ENCODE measurements at places on chromosomes 6 and 20.
A peak's percentile ranks its signal among the peaks of the same experiment; 100 is the strongest.

DNA sequence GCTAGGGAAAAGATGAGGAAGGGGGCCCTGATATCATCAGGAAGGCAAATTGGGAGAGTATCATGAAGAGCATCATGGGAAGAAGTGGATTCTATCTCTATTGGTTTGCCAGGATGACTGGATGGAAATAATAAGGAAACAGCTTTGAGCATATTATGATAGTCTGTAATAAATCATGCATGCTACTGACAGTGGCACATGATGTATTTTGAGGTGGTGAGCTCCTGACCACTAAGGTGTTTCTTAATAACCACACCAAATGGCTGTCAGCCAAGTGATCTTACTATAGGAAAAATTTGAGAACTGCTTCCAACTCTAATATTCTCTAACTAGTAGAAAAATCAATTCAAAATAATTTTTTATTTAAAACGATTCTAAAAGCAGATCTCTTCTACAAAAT is 548.4 kb upstream of the JAG1 start:
- no peak for DNase-seq

- no peak for DNase-seq
Measured at GRCh38 chr20:16005021-16005914, 568.0 kb downstream of the KIF16B start.

DNA sequence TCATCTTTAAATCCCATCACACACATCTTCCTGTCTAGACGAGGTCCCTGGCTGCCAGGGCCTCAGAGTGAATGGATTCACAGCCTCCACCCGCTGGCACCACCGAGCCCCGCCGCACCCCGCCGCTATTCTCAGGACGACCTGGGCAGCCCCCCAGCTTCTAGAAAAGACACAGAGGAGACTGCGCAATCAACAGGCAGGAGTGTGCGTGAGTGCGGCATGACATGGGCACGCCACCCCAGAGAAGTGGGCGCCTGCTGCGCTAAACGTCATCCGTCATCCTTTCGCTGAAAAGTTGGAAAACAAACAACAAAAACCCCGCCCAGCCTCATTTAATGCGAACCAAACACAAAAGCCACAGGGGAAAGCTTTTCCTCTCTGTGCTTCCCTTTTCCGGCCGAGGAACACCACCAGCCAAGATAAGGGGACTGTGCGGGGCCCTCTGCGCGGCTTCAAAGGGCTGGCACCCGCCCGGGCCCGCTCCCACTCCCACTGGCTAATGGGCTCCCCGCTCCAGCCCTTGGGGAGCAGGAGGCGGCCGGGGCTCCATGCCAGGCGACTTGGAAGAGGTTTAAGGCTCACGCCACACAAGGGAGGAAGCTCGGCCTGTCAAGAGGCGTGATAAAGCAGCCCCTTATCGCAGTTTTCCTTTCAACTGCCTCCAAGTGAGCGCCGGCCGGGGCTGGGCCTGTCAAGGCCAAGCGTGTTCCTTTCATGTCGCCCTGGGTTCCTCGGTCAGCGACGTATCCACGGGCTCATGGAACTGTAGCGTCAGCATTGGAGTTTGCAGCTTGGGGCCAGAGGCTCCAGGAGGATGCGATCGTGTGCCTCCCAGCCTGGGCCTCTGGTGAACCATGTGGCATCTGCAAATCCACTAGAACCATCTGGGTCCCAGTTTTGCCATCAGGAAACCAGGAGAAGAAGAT is 50.1 kb downstream of the NFATC2 start:
- no peak for DNase-seq

DNA sequence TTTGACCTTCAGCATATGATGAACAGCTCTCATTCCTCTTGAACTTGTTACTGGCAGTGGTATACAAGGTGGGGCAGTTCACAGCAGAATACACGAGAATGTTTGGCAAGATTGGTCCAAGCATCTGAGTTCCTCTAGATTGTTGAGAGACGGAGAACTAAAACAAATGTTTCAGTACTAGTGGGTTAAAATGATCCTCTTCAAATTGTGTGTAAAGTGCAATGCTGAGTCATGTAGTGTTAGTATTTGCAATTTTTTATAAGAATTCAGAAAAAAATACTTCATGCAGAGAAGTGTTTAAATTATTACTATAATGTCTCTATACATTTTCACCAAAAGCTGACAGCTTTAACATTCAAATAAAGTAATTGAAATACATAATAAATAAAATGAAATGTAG is 879.8 kb downstream of the TFAP2A start:
- no peak for DNase-seq

DNA sequence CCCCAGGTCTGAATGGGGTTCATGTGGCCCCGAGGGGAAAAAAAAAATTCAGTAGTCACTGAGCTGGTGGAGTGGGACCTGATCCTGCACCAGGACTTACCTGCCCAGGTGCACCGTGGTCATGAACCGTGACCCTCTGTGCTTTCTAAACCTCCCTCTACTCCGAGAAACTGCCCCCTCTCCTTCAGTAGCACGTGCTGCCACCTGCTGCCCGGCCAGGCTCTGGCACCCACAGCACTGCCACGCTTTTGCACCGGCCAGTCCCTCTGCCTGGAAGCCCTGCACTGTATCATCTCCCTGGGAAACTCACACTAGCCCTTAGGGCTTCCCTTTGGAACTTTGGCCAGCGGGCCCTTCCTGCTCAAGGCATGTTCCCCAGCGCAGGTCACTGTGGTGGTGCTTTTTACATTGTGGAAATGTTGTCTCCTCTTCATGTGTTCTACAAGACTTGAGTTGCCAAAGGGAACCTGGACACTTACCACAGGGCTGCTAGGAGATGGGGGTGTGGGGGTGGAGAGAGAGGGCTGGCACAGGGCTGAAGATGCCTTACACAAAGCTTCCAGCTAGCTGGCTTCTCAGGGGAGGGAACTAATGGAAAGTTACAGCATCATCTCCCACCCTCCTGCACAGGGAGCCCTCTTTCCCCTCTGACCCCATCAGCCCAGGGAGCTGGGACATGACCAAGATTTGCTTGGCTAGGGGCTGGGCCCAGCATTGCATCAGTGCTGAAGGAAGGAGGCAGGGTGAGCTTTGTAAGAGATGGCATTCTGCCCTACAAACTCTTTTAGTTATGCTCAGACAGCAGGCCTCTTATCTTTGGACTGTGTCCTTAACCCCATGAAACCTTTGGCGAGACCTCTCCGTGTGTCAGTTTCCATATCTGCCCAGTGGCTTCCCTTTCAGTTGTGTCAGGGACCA is 2.5 kb upstream of the PTPRT start:
- peak; percentile 62 for DNase-seq

GRCh38 chr6:136990754-136991153 is 54.0 kb downstream of the IL20RA start:
- DNase-seq, result no peak

DNA sequence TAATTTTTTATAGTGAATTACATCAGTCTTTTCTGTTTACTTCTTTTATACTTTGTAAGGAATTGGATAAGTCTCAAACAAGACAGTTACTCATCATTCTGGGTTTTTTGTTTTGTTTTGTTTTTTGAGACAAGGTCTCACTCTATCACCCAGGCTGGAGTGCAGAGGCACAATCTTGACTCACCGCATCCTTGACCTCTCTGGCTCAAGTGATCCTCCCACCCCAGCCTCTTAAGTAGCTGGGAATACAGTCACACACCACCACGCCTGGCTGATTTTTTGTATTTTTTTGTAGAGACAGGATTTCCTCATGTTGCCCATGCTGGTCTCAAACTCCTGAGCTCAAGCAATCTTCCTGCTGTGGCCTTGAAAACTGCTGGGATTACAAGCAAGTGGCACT is 524.3 kb downstream of the EYS start:
- no peak for DNase-seq

- no peak for DNase-seq
Measured at GRCh38 chr20:10004900-10005299, 29.9 kb upstream of the ANKEF1 start.

- DNase-seq, result no peak
Measured at GRCh38 chr20:19688031-19688806, 69.8 kb upstream of the RIN2 start.

- DNase-seq, result no peak
Measured at GRCh38 chr20:17808357-17808756, 108.6 kb downstream of the BANF2 start.

GRCh38 chr6:12178521-12178920 is 111.6 kb upstream of the EDN1 start:
- DNase-seq, result no peak

DNA sequence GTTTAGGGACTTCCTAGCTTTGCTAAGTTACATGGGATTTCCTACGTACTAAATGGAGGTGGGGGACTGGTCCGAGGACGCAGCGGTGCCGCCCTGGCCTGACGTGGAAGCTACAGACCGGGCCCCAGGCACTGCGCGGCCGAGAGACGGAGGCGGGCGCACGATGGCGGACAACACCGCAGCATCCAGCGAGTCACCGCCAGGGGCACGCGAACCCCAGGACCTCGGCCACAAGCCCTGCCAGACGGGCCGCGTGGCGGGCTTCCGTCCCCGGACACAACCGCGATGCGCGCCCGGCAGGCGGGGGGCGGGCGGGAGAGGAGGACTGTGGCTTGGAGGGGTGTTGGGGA is 1516.9 kb upstream of the DEFB115 start:
- DNase-seq, result no peak

DNA sequence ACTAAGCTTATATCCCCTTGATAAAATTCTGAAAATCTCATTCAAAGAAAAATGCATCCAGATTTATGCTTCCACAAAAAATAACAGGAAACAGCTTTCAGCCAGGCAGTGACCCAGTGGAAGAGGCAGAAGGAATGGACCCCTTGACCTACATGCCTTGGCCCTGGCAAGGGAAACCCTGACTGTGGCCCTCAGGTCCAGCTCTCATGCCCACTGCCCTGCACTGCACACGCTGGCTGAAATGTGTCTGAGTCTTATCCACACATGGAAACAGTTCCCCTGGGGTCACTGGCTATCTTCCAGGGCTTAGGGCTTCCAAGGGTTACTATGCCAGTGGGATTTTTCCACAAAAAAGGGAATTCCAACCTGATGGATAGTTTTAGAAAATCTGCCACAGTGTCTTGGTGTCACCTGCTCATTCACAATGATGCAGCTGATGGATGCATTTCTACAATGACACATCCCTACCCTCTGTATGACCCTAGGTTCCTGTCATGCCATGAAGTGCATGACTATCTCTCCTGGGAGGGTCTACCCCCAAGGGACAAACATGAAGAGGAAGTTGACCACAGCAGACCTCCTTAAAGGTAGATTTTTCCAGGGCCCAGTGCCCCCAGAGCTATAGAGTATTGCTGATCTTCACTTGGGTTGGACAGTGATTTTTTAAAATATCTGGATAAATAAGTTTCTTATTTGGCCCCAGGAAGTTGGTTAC is 121.9 kb upstream of the CD93 start:
- DNase-seq, result no peak

DNA sequence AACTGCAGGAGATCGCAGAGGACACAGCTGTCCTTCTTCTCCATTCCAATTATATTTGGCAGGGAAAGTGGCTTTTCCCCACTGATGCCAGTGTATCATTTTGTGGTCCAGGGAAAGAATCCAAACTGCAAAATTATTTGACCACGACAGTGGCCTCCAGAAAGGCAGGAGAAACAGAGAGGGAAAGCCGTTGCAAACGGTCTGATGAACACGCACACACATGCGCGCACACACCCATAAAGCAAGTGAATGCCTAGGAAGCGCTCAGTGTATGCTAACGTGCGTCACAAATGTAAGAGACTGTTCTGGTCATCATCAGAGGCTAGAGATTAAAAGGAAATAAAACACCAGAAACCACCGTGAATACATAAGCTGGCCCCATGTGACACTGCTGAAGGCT is 54.0 kb downstream of the NPEPL1 start:
- DNase-seq, result no peak

Measured in GM13977 (cell line).